ENCODE measurements at places on chromosomes 3 and 15.

DNA sequence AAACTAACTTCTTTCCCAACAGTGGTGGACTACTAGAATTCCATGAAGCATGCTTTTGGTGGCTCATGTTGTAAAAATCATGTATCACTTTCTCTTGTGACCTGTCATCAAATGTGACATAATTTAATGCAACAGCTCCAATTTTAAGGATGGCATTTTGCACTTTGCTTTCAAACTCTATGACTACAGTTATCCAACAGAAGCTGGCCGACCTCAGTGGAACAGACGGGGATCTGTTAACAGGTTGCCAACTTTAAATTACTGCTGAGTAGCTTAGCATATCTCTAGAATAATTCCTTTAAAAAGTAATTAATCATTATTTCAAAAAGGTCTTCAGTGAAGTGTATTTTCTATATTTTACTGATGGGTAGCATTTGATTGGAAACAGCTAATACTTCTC, 907.4 kb downstream of the FHIT start:
- DNase-seq: no peak

DNA sequence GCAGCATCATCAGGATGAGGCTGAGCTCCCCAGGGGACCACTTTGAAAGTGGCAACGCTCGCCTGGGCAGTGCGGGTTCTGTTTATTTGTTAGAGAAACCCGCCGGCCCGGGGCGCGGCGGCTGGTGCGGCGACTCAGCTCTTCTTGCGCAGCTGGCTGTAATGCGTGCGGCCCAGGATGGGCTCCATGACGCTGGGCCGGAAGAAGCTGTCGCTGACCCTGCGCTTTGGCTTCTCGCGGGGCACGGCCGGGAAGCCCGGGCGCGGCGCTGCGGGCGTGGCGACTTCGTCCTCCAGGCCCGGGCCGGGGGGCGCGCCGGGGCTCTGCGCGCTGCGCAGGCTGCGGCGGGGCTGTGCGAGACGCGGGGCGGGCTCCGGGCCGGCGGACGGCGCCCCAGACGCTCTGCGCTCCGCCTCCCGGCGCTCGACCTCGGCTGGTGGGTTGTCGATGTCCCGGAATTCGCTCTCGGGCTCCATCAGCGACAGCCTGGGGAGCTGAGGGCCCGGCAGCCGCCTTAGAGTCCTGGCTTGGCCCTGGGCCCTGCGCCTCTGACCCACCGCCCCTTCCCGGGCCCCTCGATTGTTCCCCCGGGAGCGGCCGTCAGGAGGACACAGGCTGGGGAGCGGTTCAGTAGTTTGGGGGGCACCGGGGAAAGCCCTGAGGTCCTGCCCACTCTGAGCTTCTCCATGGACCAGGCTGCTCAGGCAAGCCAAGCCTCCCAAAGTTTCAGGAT, 10.3 kb upstream of the KIF7 start:
- no peak for DNase-seq

DNA sequence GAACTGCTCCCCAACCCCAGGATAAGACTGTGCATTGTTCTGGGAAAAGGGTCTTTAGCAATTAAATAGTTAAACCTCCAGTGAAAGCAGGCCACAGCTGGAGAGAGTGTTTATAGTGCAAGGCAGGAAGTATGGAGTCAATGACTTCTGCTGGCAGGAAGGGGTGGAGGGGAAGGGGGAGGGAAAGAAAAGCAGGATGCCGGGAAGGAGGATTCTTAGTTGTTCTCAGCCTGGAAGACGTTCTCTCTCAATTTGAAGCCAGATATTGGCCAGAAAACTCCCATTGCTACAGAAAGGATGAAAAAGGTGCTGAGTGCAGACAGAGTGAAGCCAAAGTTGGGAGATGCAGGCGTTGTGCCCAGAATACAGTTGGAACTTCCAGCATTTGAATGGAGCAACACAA, 35.7 kb upstream of the ACTL6A start:
- no peak for DNase-seq

DNA sequence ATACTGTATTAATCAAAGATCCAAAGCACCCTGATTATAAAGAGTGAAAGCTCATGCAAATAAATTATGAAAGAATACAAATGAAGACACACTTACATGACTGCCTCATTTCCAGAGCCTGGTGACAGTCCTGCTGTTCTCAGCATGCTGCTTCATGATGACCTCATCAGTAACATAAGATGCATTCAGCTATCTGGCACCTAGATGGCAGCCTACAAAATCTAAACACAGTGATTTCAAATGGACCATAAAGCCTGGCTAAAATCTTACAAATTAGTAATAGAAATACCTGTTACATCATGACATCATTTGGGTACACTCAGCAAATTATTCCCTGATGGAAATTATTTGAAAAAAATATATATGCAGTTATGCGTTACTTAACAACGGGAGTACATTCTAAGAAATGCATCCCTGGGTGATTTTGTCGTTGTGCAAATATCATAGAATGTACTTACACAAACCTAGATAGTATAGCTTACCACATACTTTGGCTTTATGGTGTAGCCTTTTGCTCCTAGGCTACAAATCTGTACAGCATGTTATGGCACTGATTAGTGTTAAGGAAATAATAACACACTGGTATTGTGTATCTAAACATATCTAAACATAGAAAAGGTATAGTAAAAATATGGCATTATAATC, 207.2 kb downstream of the EPHA3 start:
- DNase-seq: no peak

GRCh38 chr3:8656240-8656639, 11.6 kb upstream of the SSUH2 start:
- no peak for DNase-seq

All from naive thymus-derived CD8-positive, alpha-beta T cell (primary cell).